CD4-positive, alpha-beta memory T cell (primary cell): ENCODE measurements at places on chromosomes 1 and 21.

GRCh38 chr1:228117335-228117734 is 8.2 kb upstream of the MRPL55 start:
- DNase-seq: no peak

GRCh38 chr1:73948055-73948454 is 249.9 kb downstream of the LRRIQ3 start:
- DNase-seq: no peak

DNA sequence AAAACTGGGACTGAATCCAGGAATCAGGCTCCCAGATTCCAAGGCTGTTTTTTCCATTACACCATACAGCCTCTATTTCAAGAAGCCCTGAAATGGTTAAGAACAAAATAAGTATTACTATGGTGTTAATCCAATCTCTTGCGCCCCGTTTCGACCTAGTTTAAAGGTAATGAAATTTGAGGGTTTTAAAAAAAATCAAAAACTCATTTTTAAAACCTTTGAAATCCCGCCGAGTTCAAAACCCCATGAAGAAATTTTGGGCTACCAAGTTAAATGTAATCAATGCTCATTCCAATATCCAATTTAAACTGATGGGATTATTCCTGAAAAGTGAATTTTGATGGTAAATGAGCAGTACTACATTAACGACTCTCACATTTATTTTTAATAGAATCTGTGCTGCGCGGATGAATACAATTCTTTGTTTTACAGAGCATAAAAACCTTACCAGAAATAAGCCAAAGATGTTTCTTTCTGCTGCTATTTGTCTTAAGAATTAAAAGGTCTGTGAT is 767 bp upstream of the EGLN1 start:
- no peak for DNase-seq

- DNase-seq: no peak
Observed at GRCh38 chr1:176852124-176852523, 312.4 kb downstream of the ASTN1 start.

DNA sequence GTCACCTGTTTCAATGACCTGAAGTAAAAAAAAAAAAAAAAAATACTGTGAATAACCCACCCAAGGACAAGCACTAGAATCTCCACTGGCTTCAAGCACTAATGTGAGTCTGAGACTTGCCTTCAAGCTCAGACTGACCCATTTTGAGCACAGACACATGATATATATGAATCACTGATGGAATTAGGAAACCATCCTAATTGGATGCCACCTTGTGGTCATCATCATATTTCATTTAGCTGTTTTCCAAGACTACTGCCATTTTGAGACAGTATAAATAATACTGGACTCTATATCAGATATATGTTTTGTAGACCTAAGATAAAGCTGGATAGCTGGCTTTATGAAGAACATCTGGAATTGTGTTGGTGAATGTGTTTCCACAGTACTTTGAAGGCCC is 1232.0 kb downstream of the KCNT2 start:
- no peak for DNase-seq

DNA sequence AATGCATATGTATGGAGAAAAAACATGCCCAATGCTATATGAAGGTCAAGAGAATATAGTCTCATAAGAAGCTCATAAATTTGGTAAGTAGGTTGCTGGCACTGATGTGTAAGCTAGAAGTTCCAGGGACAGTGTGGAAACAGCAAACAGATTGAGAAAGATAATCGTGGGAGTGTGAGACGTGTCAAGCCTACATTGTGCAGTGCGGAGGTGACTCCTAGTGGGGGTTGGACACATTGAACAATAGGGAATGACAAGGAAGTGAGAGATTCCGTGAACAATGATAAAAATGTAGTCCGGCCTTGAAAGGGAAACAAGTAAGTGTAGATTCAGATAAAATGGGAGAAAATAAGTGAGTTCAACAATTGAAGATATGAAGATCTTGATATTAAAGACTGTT is 788.4 kb upstream of the PRMT6 start:
- DNase-seq: no peak

DNA sequence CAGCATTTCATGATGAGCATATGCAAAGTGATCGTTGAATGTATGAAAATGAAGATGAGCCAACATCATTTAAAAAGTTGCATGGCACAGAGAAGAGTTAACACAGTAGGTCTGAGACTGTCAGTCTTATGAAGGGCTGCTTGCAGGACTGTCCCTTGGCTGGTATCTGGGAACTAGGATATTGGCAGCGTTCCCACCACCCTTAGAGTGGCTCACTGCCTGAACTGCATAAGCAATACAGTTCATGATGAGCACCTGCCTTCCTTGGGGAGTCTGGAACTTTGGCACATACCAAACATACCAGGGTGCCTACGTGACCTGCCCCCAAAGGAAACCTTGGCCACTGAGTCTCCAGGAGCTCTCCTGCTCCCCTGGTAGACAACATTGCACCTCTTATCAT is 161.8 kb downstream of the DSCAM start:
- no peak for DNase-seq

DNA sequence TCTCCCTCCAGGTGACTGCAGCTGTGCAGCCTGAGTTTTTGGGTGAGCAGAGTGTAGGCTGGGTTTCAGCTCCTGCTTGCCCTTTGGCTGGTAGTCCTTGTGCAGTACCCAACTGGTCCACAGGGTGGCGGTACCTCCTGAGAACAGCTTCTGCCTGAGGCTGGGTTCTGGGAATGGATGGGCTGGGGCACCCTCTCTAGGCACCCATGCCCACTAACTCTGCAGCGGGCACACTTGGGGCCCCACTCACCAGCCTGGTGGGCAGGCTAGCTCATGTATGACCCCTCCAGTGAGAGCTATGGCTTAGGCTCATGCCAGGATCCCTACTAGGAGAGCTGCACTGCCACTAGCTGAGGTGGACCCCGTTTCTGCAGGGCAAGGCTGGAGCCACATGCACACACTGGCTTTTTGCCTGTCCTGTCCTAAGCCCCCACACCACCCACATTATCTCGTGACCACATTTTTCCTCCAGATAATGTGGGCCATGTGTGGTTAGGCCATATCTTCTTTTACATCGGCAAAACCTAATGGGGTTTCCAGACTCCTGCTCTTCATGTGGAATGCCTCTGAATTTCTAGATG is 15.5 kb upstream of the GSTM4 start:
- peak; percentile 85 for DNase-seq

DNA sequence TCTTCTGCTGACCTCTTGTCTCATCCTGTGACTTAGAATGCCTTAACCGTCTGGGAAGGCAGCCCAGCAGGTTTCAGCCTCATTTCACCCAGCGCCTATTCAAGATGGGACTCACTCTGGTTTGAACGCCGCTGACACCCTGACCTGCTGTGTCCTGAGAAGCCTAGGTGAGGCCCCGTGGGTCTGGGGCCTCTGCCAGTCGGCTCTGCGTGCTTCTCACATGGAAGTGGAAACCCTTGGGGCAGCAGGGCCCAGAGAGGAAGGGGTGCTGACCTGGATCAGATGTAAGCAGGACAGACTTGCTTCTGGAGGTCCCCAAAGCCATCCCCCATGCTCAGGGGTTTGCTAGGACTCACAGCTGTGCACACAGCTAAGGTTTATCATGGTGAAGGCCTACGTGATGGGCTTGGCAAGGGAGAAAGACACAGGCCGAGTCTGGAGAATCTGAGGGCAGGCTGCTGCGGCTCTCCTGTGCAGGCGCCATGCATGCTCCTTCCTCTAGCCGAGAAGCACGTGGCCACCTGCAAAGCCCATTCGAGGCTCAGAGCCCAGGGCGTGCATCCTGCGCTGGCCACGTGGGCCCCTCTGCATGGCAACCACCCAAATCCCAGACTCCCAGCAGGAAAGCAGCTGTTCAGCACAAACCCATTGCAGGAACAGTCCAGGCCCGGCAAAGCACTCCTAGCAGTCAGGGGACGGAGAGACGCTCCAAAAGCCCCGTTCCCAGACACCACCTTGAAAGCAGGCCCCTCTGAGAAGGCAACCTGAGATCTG is 3.8 kb downstream of the TRPM2 start:
- DNase-seq: no peak

DNA sequence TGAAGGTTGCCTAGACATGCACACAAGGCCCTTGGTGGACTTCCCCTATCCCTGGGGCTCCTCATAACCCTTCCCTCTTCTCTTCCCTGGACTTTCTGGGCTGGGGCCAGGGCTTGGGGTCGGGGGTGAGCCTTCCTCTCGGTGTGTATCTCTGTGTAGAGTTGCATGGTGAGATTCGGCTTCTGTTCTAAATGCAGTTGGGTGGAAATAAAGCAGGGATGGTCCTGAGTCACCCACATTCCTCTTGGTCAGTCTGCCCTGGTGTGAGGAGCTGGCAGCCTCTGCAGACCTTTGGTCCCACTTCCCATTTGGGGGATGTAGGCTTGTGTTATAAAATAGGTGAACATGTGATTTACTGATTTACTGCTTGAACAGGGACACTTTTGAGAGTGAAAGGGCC is 38.0 kb downstream of the ADARB1 start:
- DNase-seq: no peak

DNA sequence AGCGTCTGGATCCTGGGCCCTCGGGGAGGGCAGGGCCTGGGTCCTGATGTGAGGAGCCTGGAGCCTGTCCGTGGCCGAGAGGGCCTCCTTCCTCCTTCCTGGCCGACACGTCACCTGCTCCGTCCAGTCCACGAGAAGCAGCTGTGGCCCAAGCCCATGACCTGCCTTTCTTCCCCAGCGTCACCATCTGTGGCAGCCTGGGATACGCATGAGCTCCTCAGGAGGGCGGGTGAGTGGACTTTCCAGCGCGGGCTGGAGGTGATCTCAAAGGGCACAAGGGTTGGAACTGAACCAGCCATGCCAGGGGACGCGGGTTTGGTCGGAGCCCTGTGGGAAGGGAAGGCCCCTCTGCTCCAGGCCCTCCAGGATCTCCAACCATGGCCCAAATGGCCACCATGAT is 90.4 kb downstream of the DHRS3 start:
- no peak for DNase-seq

DNA sequence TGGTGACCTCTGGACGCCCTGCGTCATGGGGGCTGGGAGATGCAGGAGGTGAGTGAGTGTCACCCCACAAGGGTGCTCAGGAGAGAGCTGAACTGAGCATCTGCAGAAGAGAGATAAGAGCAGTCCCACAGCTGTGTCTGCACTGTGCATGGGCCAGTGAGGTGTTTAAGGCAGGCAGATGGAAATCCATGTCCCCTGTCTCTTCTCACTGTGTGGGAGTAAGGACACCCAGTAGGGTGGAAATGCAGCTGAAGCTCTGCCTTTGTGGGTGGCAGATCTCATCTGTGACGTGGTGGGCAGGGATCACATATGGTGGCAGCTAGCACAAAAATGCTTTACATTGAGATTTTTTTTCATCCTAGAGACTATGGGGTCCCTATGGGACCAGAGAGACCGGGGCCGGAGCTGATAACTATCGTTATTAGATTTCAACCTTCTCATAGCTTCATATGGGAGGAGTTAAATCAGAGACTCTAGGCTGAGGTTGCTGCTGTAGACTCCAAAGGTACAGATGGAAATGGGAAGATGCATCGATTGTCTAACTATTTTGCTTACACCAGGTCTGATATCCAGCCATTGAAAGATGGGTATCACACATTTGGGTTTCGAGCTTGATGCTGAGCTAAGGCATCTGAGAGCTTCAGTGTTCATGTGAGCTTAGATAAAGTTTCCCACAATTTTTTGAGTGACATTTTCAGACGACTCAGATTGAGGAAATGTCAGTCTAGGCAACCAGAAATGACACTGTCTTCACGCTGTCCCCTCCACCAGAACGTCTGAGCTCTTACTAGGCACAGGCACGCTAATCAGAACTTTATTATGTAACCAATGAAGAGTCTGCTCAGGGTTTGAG is 65.3 kb upstream of the PSEN2 start:
- DNase-seq: no peak

DNA sequence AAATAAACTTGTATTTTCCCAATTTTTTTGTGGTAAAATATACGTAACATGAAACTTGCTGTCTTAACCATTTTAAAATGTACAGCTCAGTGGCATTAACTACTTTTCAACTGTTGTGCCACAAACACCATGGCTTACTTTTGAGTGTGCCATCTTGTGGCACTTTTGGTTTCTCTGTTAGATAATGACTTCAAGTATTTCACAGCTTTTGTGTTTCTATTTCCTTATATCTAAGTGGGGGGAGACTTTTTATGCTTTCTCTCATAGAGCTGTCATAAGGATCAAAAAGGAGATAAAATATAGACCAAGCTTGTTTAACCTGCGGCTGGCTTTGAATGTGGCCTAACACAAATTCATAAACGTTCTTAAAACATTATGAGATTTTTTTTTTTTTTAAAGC is 44.3 kb downstream of the CDC14A start:
- DNase-seq: peak; percentile 40

DNA sequence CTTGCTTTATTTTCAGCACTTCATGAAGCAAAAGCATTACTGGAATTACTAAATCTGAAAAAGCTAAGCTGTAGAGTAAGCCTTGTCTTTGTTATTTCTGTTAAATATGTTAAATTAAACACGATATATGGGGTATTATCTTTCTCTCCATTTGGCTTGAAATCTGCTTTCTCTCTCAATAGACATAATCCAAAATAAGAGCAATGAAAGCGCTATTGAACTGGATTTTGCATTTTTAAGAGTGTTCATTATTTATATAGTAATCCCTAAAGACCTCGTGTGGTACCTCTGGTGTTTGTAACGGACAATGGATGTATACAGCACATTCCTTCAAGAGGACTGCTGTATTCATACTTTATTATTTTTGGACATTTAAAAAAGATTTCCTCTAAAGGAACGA is 91.5 kb upstream of the KCNE2 start:
- DNase-seq: no peak

- no peak for DNase-seq
Observed at GRCh38 chr1:68384321-68384813, 65.4 kb downstream of the RPE65 start.

DNA sequence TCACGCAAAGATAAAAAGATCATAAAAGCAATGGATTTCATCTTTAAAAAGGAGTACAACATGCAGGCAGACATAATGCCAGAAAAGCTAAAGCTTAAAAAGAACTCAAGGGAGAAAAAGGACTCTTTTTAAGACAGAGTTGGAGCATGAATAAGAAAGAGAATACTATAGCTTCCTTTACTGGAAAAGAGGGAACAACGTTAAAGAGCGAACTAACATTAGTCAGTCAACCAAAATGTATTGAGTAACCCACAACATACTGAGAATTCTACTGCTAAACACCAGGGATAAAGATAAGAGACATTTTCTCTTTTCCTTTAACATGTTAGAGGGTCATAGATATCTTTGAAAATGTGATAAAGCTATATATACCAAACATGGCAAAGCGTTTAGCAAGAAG is 182.0 kb downstream of the DUSP10 start:
- no peak for DNase-seq
